GM10248 (cell line): ENCODE measurements at places on chromosomes 6 and 20.
A peak's percentile ranks its signal among the peaks of the same experiment; 100 is the strongest.

- peak; percentile 36 for DNase-seq
Observed at GRCh38 chr6:49849213-49849907, 17.0 kb downstream of the CRISP1 start.

GRCh38 chr20:1308067-1308701, 20.8 kb downstream of the SDCBP2 start:
- DNase-seq = no peak

- DNase-seq = peak; percentile 48
Observed at GRCh38 chr6:88641178-88641903, 322.1 kb downstream of the RNGTT start.

GRCh38 chr6:34144581-34145160, 1.2 kb downstream of the GRM4 start:
- DNase-seq = no peak

- no peak for DNase-seq
Observed at GRCh38 chr6:127475135-127475822, 16.1 kb upstream of the KIAA0408 start.
